T1000 (cell line): ENCODE measurements at places on chromosomes 7 and 10.

DNA sequence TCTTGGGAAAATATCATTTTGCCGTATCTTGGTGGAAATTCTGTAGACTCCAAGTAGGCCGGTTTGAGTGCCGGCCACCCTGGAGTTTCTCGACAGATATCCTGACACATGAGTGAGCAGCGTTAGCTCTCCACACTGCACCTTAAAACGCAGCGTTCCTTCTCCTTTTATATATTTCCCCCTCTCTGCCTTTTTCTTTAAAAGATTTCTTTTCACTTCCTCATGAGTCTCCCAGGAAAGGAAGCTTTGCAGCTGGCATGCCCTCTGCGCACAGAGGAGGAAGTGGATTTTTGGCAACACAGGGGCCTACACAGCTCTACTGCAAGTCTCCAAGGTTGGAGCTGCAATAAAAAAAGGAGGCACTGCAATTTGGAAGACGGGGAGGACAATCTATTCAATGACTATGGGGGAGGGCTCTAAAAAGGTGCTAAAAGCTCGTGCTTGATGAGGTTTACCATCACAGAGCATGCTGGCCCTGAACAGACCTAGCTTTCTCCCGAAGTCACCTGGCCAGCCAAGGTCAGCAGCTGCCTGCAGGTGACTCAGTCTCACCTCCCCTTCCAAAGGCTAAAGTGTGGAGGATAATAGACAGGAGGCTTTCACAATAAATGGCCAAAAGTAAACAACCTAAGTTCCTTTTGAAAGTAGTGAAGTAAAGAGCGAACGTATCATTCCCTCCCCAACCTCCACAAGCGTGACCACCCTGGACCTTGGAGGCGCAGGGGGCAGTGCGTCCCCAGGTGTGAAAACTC is 252.8 kb downstream of the ZMYND11 start:
- DNase-seq = no peak

- no peak for DNase-seq
Observed at GRCh38 chr10:79220307-79220706, 127.0 kb upstream of the PPIF start.

DNA sequence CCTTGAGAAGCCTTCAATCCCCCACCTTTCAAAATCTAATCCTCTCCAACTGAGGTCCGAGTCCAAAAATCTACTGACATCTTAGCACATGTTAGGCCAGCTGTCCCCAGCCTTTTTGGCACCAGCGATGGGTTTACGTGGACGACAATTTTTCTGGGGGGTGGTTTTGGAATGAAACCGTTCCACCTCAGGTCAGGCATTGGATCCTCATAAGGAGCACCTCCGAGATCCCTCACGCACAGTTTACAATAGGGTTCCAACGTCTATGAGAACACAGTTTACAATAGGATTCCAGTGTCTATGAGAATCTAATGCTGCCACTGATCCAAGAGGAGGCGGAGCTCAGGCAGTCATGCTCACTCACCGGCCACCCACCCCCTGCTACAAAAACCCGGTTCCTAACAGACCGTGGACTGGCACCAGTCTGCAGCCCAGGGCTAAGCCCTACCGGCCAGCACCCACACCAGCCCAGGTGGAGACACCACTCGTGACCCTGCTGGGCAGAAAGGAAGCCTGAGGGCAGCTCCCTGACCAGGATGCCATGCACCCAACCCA is 107.6 kb downstream of the DIP2C start:
- DNase-seq = no peak

DNA sequence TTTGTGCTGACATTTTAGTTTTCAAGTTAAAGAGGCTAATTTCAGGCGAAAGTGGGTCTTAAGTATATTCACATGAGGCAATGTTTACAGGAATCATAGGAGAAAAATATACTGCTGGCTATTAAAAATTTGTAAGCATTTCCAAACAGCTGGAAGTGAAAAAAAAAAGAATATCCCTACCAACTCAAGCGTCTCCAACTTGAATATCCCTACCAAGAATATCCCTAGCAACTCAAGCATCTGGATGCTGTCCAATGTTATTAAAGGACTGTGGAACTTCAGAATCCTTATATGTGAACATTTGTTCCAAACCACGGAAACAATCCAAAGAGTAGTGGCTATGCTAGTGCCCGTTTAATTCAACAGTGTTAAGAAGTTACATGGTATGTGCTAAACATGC is 1303.0 kb downstream of the GATA3 start:
- no peak for DNase-seq

DNA sequence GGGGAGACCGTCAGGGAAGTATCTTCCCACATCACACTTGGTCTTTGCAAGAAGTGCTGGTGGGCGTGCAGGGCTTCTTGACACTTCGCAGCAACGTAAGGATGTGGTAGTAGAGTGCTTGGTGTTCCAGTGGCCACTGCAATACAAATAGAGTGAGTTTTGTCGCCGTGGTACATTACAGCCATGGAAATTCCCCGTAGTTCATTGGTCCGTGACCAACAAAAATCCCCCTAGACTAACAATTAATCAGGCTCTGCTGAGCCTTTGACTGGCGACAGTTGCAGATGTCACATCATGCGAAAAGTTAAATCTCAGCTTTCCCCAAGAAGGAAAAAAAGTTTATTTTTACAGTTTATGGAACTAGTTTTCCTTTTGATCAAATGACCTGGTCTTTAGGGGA is 134.7 kb downstream of the MGMT start:
- no peak for DNase-seq

- DNase-seq = peak; percentile 59
Observed at GRCh38 chr10:100890673-100891317, 22.0 kb upstream of the SLF2 start.

DNA sequence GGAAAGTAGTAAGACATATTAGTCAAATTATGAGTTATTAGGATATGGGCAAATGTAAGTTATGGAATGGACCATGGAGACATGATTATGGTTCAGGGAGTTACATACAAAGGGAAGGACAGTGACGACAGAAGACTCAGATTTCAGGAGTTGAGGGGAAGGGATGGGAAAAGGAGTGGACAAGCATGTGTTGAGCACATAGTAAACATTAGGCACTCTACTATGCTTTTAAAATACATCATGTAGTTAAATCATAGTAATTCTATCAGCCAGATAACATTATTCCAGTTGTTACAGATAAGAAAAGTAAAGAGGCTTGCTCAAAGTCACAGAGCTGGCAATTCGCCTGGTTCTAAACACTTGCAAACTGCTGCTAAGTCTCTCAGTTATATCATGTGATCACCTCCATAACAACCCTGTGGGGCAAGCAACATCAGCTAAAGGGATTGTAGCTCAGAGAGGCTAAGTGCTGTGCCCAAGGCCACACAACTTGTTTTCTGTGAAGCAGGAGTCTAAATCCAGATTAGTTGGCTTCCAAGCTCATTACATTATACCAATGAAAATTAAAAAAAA is 115.2 kb upstream of the MDFIC start:
- no peak for DNase-seq

- no peak for DNase-seq
Observed at GRCh38 chr10:117699436-117700075, 157.0 kb downstream of the EMX2 start.

DNA sequence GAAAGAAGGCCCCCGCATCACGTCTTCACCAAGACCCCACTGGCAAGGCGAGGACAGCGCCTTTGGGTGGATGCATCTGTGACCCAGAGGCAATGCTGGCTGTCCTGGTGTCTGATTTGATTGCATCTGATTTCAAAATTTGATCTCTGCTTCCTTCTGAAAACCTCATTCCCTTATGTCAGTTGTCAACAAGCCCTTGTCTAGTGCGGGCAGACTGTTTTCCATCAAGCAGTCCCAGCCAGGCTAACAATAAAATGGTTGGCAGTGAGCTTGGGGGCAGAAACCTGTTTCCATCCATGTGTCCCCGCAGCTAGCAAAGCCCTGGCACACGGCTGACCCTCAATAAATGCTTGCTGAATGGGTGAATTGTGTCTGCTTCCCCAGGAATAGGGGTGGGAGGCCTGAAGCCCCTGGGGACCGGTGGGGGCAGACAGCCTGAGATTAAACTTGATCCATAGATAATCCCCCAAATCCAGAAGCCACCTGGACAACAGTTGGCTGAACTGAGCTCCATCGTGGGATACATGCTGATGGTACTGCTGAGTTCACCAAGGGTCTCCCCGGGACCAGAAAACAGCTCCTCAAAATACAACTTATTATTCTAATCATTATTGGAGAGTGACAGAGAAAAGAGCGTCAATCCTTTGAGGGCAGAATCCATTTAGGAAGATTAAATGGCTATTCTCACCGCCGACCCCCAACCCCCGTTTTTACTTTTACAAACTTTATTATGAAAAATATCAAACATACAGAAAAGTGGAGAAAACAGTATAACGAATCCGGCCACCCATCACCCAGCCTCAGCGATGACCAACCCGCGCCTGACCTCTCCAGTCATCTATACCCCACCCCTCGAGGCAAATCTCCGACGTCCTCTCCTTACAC is 912 bp upstream of the DUSP5 start:
- DNase-seq = no peak

DNA sequence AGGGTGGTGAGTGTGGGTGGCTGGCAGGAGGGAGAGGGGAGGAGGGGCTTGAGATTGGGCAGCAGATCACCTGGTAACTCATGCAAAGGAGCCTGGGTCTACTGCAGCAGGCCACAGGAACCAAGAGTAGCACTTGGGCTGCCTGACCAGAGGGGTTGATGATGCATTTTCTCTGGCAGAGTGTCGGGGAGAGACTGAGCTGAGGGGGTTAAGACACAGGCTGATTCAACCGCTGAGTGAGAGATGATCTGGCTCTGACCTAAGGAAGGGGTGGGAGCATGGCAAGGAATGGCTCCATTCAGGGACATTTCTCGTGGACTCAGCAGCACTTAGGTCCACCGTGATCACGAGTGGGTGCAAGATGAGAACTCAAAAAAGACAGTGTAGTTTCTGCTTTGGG is 115.5 kb upstream of the STK17A start:
- peak; percentile 29 for DNase-seq
